ENCODE measurements at places on chromosomes 16 and 17.

DNA sequence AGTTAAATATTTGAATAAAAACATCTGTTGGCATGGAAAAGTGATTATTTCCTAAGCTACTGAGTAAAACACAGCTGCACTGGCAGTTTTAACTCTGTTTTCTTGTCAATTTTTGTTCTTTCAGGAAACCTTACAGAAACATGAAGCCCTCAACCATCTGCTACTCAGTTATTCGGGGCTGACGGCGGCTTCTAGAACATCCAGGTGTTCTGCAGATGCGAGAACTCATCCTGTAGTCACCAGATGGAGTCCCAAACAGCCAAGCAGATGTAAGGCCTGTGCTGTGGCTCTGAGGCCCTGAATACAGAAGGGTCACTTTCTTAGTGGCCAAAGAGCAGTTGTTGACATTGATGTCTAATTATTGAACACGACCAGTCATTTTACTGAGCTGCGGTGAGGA lies 15.5 kb downstream of the ARSG start:
- no peak for DNase-seq

DNA sequence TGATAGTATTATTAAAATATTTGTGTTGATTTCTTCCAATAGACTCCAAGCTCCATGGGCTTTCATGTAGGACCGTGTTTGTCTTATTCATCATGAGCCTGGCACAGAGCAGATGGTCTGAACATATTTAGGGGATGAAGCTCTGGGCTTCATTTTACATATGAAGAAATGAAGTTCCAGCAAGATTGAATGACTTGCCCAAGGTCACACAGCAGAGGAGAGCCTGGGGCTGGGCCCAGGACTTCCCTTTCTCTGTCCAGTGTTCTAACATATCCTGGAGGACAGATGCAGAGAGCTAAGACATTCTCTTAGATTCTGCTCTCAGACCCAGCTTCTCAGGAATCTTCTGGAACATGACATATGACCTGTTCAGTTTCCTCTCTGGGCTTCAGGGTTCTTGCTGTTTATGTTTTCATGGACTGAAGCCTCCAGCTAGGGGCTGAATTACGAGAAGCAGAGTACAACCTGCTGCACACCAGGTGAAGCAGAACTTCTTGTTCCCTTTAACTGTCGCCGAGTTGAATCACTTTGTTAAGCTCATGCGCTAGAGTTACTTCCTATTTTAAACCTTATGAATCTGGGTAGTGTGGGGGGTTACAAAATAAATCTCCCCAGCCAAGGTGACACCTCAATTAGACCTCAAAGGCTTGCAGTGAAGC lies 53.6 kb downstream of the GPRC5B start:
- peak; percentile 18 for DNase-seq

DNA sequence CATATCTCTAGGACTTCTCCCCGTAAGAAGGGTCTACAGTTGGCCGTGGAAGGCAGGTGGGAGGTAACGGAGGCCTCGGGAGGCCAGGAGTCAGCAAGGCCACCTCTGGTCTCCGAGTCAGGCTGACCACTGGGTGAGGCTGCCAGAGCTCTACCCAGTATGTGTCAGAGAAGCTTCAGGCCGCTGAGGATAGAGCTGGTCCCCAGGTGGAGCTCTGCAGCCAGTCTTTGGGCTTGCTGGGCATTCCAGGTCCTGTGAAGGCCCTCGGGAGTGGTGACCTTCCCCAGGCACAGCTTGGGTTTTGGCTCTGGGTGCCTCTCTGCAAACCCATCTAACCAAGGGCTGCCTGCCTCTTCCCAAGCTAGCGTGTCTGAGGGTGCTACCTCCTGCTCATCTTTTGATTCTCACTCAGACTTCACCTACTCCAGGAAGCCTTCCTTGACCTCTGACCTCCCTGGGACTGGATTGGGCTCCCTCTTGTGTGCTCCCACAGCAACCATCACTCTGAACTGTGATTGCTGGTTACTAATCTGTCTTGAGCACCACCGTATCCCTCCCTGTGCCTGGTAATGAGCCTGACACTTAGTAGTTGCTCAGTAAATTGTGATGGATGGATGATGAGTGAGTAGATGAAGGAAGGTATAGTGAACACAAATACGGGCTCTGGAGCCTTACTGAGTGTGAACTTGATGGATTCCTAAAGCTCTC lies 22.3 kb downstream of the RHBDL3 start:
- DNase-seq, result no peak

DNA sequence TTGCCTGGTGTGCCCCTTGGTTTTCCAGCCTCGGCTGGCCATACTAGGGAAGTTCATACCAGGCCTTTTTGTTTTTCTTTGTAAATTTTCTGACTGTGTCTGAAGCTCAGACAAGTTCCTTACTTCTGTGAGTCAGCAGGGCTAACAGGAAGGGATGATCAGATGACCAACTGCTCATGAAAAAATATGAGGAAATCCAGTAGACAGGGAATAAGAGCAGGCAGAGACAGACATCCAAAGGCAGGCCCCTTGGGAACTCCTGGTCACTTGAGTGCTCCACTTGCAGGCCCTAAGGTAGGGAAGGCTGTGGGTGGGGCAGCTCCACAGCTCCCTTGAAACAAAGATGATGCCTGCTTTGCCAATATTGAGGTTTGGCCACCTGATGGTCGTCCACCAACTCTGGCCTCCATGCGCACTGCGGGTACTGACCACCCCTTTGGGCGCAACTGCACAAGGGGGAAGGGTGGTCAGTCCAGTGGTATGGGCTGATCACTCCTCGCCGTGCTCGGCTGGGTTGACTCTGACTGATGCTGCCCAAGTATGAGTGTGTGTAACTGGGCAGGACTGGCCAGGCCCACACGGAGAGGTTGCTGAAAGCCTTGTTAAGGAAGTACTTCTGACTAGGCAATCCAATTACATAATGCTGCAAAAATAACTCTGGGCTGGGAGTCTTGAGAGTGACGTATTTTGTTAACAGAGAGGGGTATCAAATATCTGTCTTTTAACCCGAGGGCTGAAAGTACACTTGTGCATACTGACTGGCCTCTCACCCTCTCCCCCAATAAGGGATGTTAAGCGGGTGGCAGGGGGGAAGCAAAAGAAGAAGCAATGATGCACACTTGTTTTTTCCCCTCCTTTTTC lies 20.8 kb upstream of the ZFHX3 start:
- DNase-seq, result peak; percentile 97

GRCh38 chr17:37787055-37787757 lies 42.3 kb upstream of the HNF1B start:
- peak; percentile 97 for DNase-seq

DNA sequence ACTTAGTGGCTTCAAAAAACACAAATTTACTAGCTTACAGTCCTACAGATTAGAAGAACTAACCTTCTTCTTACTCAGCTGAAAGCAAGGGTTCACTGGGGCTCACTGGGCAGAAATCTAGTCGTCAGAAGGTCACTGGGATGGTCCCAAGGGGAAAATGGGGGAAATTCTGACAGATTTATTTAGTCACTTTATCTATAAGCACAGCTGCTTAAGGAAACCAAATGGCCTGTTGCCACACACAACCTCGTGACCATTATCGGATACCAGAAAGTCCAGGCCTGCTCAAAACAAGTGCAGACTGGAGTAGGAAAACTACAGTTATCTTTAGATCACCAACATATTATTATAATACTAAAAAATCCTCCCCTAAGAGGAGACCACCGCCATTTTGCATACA lies 374.6 kb upstream of the ASIC2 start:
- DNase-seq, result no peak

GRCh38 chr17:81815646-81815986 lies 11.7 kb downstream of the GCGR start:
- no peak for DNase-seq

DNA sequence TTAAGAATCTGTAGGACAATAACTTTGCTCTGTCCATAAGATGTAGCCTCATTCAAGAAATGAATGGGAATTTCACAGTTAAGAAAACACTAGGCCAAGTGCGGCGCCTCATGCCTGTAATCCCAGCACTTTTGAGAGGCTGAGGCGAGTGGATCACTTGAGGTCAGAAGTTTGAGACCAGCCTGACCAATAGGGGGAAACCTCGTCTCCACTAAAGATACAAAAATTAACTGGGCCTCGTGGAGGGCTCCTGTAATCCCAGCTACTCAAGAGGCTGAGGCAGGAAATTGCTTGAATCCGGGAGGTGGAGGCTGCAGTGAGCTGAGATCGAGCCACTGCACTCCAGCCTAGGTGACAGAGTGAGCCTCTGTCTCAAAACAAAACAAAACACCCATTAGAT lies 19.9 kb upstream of the RSL1D1 start:
- DNase-seq, result no peak

DNA sequence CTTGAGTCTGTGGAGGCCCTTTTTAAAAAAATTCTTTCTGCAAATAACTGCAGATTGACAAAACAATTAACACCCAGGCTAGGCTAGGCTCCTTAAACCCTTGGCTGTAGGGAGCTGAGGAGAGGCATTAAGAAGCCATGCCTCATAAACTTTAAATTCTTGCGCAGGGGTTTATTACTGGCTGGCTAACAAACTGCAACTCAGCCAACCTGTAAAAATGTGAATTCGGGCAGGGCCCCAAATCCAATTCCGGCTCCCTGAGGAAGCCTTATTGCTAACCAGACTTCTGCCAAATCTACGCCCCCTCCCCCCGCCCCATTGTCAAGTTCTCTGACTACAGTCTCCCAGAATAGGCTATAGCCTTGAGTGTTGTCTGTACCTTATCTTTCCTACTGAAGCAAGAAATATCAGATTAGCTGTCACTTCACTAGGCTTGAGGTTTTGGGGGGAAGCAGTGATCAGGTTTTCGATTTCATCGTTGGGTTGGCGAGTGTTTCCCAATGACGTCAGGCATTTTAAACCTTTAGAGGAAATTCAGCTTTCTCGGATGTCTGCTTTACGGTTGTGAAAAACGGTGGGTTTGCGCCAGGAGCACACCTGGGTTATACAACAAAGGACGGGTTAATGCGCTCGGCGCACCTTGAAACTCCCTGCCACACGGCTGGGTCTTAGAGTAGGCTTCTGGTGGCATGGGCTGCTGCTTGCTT lies 2.0 kb downstream of the CDH3 start:
- no peak for DNase-seq

- peak; percentile 17 for DNase-seq
Observed at GRCh38 chr16:10988164-10988803, 43.9 kb downstream of the CLEC16A start.

GRCh38 chr16:88553739-88554138 lies 16.5 kb upstream of the ZC3H18 start:
- DNase-seq, result no peak

DNA sequence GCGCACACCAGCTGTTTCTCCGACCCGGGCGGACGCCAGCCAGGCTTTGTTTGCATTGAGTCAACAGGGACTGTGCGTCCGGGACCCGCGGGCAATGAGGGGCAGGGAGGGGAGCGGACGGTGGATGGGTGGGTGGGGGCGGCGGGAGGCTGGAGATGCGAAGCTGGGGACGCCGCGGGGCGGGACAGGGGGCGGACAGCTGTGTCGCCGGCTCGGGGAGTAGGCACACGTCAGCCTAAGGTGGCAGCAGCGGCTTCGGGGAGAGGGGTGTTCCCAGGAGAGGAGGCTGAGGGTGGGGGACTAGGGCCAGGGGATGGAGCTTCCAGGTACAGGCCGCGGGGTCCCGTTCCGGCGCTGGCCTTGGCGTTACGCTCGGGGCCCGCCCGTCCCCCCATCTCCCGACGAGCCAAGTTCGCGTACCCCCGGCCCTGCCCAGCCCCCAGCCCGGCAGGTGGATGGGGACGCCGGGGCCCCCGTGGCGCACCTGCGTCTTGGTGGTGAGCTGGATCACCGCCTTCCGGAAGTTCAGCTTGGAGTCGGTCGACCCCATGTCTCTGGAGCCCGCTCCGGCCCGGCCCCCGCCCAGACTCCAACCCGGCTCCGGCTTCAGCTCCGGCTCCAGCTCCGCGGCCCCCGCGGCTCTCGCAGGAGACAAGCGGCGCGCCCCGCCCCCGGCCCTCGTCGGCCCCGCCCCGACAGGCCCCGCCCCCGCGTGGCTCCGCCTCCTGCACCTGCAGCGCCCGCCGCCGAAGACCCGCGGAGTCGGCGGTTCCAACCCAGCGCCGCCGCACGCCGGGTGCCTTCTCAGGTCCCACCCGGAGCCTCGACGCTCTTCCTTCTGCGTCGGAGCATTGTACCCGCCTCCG lies at the start of gene HID1:
HID1 (minus strand) TSS at position 653 of the 866 bp plus-strand sequence; CDS start at position 550, 103 bp downstream.
- DNase-seq, result peak; percentile 54

GRCh38 chr17:82021107-82021899 lies 1.4 kb downstream of the CENPX start:
- peak; percentile 80 for DNase-seq

- peak; percentile 35 for DNase-seq
Observed at GRCh38 chr16:598823-599739, 9.2 kb downstream of the RAB40C start.

GRCh38 chr16:27344721-27345120 lies 30.9 kb downstream of the IL4R start:
- no peak for DNase-seq

GRCh38 chr17:58336456-58337209 lies 8.0 kb upstream of the TSPOAP1 start:
- no peak for DNase-seq

GRCh38 chr17:81924557-81925532 lies 2.7 kb downstream of the MAFG start:
- no peak for DNase-seq

- no peak for DNase-seq
Observed at GRCh38 chr17:57554826-57555635, 190.1 kb downstream of the CCDC182 start.

- DNase-seq, result no peak
Observed at GRCh38 chr17:4947010-4947410, 1.3 kb downstream of the PFN1 start.

- no peak for DNase-seq
Observed at GRCh38 chr16:68233085-68233834, 2.7 kb downstream of the ESRP2 start.

DNA sequence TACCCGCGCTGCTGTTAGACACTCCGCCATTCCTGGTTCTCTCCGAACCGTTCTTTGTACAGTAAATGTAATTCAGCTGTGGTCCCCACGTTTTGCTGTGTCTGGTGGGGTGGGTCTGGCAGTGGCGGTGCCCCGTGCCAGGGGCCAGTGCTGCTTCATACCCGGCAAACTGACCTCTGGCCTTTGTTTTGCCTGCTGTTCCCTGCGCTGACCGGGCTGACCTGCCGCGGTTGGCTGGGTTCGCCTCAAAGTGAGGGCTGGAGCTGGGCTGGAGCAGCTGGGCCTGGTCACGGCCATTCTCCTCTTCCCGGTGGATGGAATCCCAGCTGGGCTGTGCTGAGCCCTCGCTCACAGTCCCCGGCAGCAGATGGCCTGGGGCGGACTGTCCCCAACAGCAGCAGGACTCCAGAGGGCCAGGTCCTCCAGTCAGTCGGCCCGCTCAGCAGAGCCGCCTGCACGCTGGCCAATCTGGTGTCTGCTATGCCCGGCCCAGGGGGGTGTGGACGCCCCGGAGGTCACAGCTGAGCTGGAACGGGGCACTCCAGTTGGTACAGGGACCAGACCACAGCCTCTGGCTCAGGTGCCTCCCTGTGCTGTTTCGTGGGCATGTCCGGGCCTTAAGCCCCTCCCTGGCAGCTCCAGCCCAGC lies 1.5 kb upstream of the WFIKKN1 start:
- DNase-seq, result no peak

Measured in kidney tubule cell (primary cell).